PC-3 (cell line): ENCODE measurements at places on chromosomes 1 and 21. TPM values are rescaled to one million over a fixed set of nuclear protein-coding genes. Genes with fewer than 3 reads are reported as not detected.

Gene CYP4Z1
- total RNA-seq = not detected in 2 replicates

Gene OR2T33
- 0.18 TPM in 1 of 2 replicates, not detected in the other for total RNA-seq

Gene SAMSN1
- total RNA-seq = 0.63 TPM in 1 of 2 replicates, not detected in the other

Gene AMPD1
- not detected in 2 replicates for total RNA-seq

Gene FCER1G
- not detected in 2 replicates for total RNA-seq

Gene LMX1A
- not detected in 2 replicates for total RNA-seq

Gene LHX8
- not detected in 2 replicates for total RNA-seq

Gene KRTAP7-1
- not detected in 2 replicates for total RNA-seq

Gene RGL1
- total RNA-seq = 1.5 and 1.9 TPM in 2 replicates

Gene CYP4B1
- not detected in 2 replicates for total RNA-seq

Gene PMVK
- 32.3 and 41.5 TPM in 2 replicates for total RNA-seq

Gene RASSF5
- total RNA-seq = 15.5 and 16.0 TPM in 2 replicates

Gene CRNN
- not detected in 2 replicates for total RNA-seq

Gene LCE2A
- not detected in 2 replicates for total RNA-seq

Gene MMEL1
- total RNA-seq = 1.8 TPM in 1 of 2 replicates, not detected in the other

Gene PTPRU
- total RNA-seq = 25.7 and 31.4 TPM in 2 replicates

Gene PRELP
- not detected in 2 replicates for total RNA-seq

Gene LCK
- total RNA-seq = 3.6 and 4.3 TPM in 2 replicates

Gene PADI2
- 2.4 and 3.2 TPM in 2 replicates for total RNA-seq

Gene DNM3
- total RNA-seq = 0.46 and 0.98 TPM in 2 replicates

Gene OR2AJ1
- not detected in 2 replicates for total RNA-seq

Gene HSF2BP
- 1.2 and 2.4 TPM in 2 replicates for total RNA-seq

Gene NOS1AP
- 1.6 and 2.6 TPM in 2 replicates for total RNA-seq

Gene RAB7B
- total RNA-seq = not detected in 2 replicates

Gene CLDN8
- 0.46 and 1.5 TPM in 2 replicates for total RNA-seq

Gene NAV1
- 2.6 and 6.5 TPM in 2 replicates for total RNA-seq

Gene PROK1
- total RNA-seq = not detected in 2 replicates

Gene KCND3
- total RNA-seq = not detected in 2 replicates

Gene PRKAA2
- total RNA-seq = 3.4 and 4.5 TPM in 2 replicates

Gene MX2
- 0.15 and 0.46 TPM in 2 replicates for total RNA-seq

Gene LCE2C
- total RNA-seq = not detected in 2 replicates

Gene MASP2
- total RNA-seq = 0.26 and 0.92 TPM in 2 replicates

Gene SPATA45
- not detected in 2 replicates for total RNA-seq

Gene PDC
- not detected in 2 replicates for total RNA-seq

Gene BTBD19
- total RNA-seq = 0.58 and 4.3 TPM in 2 replicates

Gene GDAP2
- total RNA-seq = 17.7 and 20.7 TPM in 2 replicates

Gene C1orf226
- 2.6 and 4.3 TPM in 2 replicates for total RNA-seq

Gene KRTAP20-2
- total RNA-seq = 0.51 TPM in 1 of 2 replicates, not detected in the other

Gene KRTAP19-1
- not detected in 2 replicates for total RNA-seq

Gene ATAD3C
- 0.29 and 1.4 TPM in 2 replicates for total RNA-seq

Gene LDLRAD1
- not detected in 2 replicates for total RNA-seq

Gene ANGPTL3
- total RNA-seq = not detected in 2 replicates

Gene PRAMEF33
- not detected in 2 replicates for total RNA-seq

Gene PRRX1
- total RNA-seq = not detected in 2 replicates

Gene RGSL1
- total RNA-seq = not detected in 2 replicates

Gene OR2G6
- total RNA-seq = not detected in 2 replicates

Gene HSD3B1
- not detected in 2 replicates for total RNA-seq

Gene ZCCHC17
- 30.2 and 34.7 TPM in 2 replicates for total RNA-seq

Gene RBM11
- 1.9 and 2.1 TPM in 2 replicates for total RNA-seq

Gene SLC1A7
- total RNA-seq = 0.23 and 0.26 TPM in 2 replicates

Gene GBP4
- total RNA-seq = 0.07 and 0.86 TPM in 2 replicates

Gene ASCL5
- total RNA-seq = 2.4 and 3.1 TPM in 2 replicates

Gene HSD3B2
- not detected in 2 replicates for total RNA-seq

Gene USH2A
- not detected in 2 replicates for total RNA-seq

Gene TMEM52
- total RNA-seq = 22.6 and 29.1 TPM in 2 replicates

Gene LCE3D
- total RNA-seq = not detected in 2 replicates
